Hematopoietic multipotent progenitor cell treated with erythropoietin and hydrocortisone succinate and interleukin-3 and kit ligand, for 8 days (in vitro differentiated cells): ENCODE measurements at places on chromosomes 11 and 22.

DNA sequence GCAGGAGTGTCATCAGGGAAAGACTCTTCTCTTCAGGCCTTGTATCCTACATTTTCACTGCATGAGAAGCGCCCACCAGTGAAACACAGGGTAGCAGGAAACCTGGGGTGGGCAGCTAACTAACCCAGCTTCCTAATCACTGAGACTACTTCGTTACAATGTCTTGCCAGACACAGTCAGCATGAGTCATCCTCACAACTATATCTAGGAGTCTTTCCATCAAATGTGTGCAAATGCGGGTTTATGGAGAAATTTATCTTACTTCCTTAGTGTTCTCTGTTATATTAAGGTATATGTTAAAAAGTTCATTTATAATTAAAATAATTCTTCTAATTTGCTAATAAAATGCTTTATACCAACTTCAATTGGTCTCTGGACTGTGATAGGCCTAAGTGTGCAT lies 79.9 kb upstream of the RAB1B start:
- peak; percentile 19 for DNase-seq

GRCh38 chr11:19499026-19499669 lies 213.5 kb upstream of the NAV2 start:
- no peak for DNase-seq

GRCh38 chr11:61961570-61962212 lies 5.7 kb downstream of the FTH1 start:
- DNase-seq, result no peak

DNA sequence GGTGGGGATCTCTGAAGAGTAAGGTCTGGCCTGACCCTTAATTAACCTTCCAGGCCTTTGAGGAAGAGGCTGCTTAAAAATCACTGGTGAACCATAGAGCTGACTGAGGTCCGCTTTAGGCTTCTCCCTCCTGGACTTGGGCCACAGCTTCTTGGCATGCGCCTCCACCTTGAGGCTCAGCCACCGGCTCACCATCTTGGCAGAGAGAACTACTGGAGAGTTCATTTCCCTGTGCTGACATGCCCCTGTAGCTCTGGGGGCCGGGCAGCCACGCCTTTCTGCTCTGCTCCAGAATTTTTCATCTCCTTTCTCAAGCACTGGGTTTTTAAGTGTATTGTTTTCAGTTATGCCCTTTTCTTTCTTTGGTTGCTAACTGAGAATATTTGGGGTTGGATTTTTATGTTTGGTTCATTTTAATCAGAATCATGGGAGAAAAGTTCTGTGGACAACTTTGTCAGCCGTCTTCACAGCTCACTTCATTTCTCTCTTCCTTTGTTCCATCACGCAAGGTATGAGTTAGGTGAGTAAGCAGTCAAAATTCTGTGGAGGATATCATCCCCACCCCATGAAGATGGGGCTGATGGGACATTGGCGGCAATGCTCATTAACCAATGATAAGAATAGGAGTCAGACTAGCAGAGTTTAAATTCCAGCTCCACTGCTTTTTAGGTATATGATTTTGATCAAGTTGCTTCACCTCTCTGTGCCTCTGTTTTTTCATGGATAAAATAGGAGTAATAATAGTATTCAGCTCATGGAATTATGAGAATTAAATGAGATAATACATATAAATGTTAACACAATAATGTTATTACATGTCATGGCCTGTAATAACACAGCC lies 103.9 kb downstream of the DBX1 start:
- DNase-seq, result no peak

DNA sequence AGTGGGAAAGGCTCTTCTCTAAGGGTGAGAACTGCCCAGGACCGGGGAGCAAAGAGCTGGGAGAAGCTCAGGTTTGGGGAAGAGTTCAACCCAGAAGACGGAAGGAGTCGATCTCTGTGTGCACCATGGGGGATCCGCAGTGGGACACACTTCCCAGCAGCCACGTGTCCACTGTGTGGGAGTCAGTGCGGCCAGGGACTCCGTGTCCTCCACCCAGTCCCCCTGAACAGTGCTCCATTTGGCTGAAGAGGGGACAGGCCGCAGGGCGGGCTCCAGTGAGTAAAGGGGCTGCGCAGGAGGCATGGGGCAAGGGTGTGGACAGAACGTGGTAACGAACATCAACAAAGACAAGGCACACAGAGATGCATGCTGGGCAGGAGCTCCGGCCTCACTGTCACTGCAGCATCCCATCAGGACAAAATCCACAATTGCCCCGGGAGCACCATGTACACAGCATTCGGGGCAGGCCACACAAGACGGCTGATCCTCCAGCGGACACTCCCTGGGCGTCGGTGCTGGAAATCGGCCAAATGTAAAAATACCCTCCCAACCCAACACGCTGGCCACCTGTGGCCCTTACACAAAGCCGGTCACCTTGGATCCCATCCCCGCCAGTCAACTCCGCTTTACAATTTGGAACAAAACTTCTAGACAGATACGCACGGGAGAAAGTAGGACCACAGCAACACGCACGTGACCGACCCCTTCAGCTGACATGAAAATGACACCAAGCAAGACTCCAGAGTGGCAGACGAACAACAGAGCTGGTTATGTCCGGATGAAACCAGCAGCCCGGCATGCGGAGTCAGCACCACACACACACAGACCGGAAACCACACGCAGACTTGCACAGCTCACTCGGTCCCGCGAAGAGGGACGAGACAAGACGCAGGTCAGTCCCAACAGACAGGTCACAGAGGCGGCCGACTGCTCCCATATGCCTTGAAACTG lies 366.8 kb downstream of the SHANK2 start:
- no peak for DNase-seq
